ENCODE measurements at places on chromosomes 3 and 15.
A peak's percentile ranks its signal among the peaks of the same experiment; 100 is the strongest.

DNA sequence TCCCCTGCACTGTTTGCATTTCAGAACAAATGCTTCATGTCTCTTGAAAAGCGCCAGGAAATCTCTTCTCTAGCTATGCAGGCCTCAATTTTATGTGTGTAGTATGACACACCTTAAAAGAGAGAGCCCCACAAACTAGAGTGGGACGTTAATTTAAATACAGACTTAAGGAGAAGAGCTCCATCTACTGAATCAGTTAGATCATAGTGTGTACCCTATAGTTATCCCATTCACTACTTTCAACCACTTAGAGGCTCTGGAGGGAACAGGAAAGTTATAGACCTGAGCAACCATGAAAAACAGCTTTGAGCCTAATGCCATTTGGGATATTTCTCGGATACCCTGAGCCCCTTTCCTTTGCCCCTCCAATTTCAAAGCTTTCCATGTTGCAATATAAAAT is 153.7 kb downstream of the TIGIT start:
- no peaks in the 10 kb centered on the region for H3K27me3 ChIP-seq
- H3K4me3 ChIP-seq: no peak overlapping the region
- no peaks in the 10 kb centered on the region for H3K36me3 ChIP-seq
- DNase-seq: no peak

DNA sequence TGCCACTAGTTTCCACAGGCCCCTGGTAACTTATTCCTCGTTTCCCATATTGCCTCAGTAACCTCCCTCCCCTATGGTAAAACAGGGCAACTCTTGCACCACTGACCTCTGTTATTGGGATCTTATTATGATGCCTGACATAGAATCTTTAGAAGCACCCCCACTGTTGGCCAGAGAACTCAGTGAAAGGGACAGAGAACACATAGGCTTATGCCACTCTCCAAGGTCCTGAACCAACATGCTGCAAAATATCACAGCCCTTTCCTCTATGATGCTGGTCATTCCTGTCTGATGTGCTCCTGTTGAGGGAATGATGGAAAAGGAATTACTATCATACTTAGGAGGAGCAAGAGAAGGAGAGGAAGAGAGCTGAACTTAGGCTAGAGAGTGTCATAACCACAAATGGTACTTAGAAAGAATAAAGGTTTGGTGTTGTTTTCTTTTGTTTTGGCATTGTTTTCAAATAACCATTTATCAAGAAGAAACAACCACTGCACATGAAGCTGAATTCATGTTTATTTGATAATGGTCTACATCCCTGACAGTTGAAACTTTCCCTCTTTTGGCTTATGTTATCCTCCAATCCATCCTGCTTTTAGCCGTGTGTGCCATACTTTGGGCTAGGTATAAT is 330.2 kb downstream of the EPHB1 start:
- H3K36me3 ChIP-seq: no peaks in the 10 kb centered on the region
- H3K4me3 ChIP-seq: no peak overlapping the region
- no peak overlapping the region for H3K27ac ChIP-seq
- no peaks in the 10 kb centered on the region for H3K4me1 ChIP-seq
- no peak for DNase-seq

- H3K36me3 ChIP-seq: no peaks in the 10 kb centered on the region
- no peak for DNase-seq
- H3K4me3 ChIP-seq: no peak overlapping the region
- H3K27me3 ChIP-seq: no peaks in the 10 kb centered on the region
- no peak overlapping the region for H3K27ac ChIP-seq
These were observed 13.1 kb upstream of the SLC35G2 start for GRCh38 chr3:136805795-136806194.

DNA sequence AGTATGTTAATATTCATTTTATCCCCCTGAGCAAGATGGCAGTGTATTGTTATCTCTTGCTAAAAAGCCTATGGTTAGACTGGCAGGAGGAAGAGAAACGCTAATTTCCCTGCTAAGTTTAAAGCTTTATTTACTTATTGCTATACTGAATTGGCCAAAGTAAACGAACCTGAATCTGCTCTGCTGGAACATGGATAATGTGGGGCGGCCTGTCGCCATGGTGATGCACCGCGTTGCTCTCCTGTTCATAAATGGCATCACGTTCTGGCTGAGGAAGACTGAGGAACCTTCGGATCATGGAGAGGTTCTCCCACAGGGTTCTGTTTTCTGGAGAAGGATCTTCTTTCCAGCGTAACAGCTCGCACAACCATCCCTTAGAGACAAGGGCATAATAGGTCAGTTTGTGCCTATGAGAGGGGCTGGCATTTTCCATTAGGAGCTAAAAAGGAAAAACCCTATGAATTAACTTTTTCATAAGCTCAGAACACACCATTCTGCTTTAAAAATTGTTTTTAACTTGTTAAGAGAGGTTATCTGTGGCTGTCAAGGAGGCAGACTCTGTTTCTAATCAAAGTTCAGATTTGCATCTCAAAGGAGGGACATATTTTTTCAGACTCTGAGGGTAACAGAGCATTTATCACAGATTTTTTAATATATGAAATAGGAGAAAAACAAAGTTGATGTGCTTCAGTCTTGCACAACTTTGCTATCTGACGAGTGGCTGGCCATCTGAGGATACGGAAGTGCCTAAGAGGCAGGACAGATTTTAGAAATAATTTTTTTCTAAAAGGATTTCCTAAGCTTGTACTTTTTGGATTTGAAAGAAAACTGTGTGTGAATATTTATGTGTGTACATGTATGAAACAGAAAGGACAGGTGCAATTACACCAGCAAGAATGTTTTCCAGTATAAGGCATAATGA is 73.1 kb downstream of the SATB1 start:
- peaks cover 8% of the 10 kb centered on the region for H3K4me1 ChIP-seq
- no peak overlapping the region for H3K4me3 ChIP-seq
- no peak overlapping the region for H3K27ac ChIP-seq
- no peaks in the 10 kb centered on the region for H3K27me3 ChIP-seq
- no peaks in the 10 kb centered on the region for H3K36me3 ChIP-seq

DNA sequence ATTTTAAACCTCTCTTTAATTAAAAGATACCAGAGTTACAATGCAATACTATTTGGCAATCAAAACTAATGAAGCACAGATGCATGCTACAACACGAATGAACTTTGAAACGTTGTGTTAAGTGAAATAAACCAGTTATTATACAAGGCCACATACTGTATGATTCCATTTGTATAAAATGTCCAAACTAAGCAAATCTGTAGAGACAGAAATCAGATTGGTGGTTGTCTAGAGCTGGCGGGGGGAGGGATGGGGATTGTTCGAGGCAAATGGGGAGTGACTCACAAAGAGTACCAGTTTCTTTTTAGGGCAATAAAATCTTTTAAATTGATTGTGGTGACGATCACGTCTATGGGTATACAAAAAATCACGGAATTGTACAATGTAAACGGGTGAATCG is 677.0 kb downstream of the NTRK3 start:
- H3K4me3 ChIP-seq: no peak overlapping the region
- H3K27ac ChIP-seq: no peak overlapping the region
- H3K27me3 ChIP-seq: no peaks in the 10 kb centered on the region
- DNase-seq: no peak
- H3K36me3 ChIP-seq: no peaks in the 10 kb centered on the region

DNA sequence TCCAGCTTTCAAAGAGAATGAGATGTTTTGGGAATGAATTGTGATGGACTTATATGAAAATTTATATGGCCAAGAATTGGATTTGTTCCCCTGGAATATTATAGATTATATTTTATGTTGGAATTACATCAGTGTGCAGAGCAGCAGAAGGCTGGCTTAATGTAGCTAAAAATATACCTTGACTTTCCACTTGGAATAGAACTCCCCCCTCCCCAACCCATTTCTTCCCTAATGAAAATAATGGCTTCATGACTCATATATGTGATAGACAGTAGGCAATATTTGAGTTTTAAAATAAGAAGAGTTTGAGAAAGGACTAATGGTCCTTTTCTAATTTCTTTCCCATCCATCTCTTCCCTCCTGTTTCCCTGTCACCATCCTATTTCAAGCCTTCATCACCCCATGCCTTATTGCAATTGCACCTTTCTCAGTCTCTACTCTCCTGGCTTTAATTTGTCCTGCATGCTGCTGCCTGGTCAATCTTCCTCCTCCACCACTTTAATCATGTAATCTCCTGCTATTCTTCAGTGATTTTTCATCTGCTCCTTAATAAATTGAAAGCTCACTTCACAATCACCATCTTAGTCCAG is 122.5 kb downstream of the MDFIC2 start:
- H3K4me1 ChIP-seq: no peaks in the 10 kb centered on the region
- no peaks in the 10 kb centered on the region for H3K36me3 ChIP-seq
- no peak overlapping the region for H3K27ac ChIP-seq
- no peak for DNase-seq
- H3K27me3 ChIP-seq: no peaks in the 10 kb centered on the region

DNA sequence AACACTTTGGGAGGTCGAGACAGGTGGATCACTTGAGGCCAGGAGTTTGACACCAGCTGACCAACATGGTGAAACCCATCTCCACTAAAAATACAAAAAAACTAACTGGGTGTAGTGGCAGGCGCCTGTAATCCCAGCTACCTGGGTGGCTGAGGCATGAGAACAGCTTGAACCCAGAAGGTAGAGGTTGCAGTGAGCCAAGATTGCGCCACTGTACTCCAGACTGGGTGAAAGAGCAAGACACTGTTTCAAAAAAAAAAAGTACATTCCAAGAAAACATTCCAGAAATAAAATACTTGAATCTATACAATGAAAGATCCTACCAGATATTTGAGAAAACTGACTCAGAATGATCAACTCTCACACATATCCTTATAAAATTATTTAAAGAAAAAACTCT is 30.4 kb downstream of the TFDP2 start:
- H3K27me3 ChIP-seq: no peaks in the 10 kb centered on the region
- H3K4me1 ChIP-seq: no peaks in the 10 kb centered on the region
- H3K36me3 ChIP-seq: no peaks in the 10 kb centered on the region

DNA sequence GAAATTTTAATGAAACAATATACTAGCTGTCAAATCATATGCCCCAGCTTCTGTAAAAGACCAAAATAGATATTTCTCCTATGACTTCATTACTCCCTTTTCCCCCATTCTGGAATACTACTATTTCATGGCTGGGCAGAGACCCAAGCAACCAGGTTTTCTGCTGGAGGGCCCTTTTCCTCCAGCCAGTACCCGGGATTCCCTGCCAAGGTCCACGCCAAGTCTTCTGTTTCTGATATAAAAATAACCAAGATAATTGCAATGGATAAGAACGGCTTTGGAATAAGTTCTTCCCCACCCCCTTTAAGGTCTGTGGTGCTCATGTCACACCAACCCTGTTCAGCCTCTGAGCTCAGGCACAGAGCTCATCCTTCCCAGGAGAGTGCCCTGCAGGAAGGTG is 17.2 kb upstream of the NMNAT3 start:
- no peaks in the 10 kb centered on the region for H3K27me3 ChIP-seq
- DNase-seq: no peak
- no peak overlapping the region for H3K4me3 ChIP-seq
- no peaks in the 10 kb centered on the region for H3K36me3 ChIP-seq
- H3K27ac ChIP-seq: no peak overlapping the region

GRCh38 chr3:23916152-23916885 is 471 bp downstream of the NKIRAS1 start:
- H3K27ac ChIP-seq: peak overlapping the region; percentile 95
- no peak for DNase-seq
- peaks cover 21% of the 10 kb centered on the region for H3K4me1 ChIP-seq
- H3K4me3 ChIP-seq: peak overlapping the region; percentile 70
- no peaks in the 10 kb centered on the region for H3K36me3 ChIP-seq

DNA sequence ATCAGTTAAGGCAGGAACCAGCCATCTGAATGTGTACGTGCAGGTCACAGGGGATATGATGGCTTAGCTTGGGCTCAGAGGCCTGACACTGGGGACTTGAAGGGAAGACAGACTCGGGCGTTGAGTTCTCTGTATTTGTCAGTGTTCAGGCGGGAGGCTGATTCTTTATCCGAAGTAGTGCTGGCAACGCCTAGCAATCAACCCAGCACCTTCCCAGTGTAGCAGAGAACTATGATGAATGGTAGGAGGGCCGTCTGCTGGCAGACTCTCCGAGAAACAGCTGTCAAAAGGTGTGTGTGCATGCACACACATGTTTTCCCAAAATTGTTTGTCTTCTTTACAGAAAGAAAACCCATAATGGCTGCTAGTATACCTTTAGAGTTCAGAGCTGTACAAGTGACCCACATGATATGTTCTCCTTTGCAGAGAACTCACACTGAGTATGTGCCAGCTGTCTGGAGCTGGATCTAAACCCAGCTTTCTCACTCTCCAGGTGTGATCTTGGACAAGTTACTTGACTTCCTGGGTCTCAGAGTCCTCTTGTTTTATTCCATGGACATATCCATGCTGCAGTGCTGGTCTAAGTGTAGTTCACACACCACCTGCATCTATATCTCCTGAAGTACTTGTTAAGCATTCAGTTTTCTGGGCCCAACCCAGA is 74.5 kb upstream of the LARS2 start:
- no peaks in the 10 kb centered on the region for H3K36me3 ChIP-seq
- no peak for DNase-seq
- no peaks in the 10 kb centered on the region for H3K4me1 ChIP-seq
- H3K27me3 ChIP-seq: peaks cover 6% of the 10 kb centered on the region

DNA sequence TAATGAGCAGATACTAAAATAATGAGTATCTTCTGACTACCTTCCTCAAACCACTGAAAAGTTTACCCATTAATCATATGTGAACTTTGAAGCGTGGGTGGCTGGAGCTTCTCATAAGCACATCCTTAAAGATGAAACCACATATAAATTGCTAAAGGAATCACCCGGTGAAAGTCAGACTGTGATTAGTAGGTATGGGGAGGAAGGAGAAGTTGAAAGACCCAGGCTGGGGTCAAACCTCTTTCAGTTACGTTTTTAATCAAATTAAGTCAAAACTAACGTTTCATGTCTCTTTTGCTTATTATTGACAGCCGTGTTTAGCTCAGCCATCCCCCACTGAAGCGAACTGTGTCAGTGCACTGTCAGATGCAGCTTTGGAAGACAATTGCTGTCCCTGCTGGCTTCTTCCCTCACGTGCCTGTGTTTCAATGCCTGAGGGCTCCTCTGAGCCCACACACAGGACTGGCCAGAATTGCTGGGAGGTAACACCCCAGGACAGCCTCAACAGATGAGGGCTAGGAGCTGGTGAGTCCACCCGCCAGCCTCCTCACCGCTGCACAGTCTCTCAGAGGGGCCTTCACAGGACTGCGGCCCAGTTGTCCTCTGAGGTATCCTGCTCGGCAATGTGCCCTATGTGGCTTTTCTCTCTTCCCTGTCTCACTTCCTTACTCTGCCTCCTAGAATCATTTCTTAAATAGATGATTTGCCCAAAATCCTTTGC is 29.3 kb upstream of the SH3BP5 start:
- no peaks in the 10 kb centered on the region for H3K27me3 ChIP-seq
- peaks cover 4% of the 10 kb centered on the region for H3K4me1 ChIP-seq
- no peak overlapping the region for H3K4me3 ChIP-seq
- peak; percentile 23 for DNase-seq

DNA sequence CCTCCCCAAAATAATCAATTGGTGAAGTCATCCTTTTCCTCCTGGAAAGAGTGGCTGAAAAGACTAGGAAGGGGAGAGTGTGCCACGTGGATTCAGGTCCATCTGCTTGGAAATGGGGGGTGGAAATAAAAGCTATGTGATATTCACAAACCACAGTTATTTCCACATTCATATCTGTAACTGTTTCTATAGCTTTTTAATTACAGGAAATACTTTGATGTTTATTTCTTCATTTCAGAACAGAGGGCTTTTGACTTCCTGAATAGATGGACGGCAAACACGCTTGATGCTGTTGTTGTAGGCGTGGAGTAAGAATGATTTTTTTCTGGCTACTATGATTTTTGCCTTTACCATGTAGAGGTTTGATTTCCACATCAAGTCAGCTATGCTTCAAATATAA is 10.1 kb downstream of the AADACL2 start:
- H3K4me1 ChIP-seq: no peaks in the 10 kb centered on the region
- no peak overlapping the region for H3K4me3 ChIP-seq
- no peaks in the 10 kb centered on the region for H3K27me3 ChIP-seq
- no peaks in the 10 kb centered on the region for H3K36me3 ChIP-seq
- H3K27ac ChIP-seq: no peak overlapping the region
- no peak for DNase-seq

Measured in transverse colon (tissue), 4 donors.